Activated naive CD4-positive, alpha-beta T cell (primary cell): ENCODE measurements at places on chromosomes 2 and 18.

- no peak for DNase-seq
Measured at GRCh38 chr2:200658278-200658864, 72.6 kb downstream of the AOX1 start.

DNA sequence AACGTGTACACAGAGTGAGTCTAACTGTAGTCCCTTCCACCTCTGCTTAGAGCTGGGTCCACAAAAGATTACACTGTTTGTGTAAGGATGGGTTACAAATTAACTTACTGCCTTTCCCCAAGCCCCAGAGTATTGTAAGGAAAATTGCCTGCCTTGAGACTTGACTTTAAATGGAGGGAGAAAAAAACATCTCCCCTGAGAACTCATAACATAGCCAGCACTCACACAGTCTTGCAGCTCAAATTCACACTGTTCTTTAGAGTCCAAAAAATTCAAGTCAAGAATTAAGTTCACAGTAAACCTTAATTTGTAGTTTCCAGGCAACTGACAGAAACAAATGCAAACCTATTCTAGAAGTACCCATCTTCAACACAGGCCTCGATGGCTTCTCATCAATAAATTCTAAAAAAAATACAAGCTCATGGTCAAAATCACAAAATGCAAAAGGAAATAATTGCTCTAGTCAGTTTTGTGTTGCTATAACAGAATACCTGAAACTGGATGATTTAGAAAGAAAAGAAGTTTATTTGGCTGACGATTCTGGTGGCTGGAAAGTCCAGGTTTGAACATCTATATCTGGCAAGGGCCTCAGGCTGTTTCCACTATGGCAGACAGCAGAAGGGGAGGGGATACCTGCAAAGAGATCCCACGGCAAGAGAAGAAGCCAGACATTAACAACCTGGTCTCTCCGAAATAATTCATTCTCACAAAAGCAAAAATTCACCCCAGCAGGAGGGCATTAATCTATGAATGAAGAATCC lies 34.6 kb upstream of the TMEM17 start:
- no peak for DNase-seq

DNA sequence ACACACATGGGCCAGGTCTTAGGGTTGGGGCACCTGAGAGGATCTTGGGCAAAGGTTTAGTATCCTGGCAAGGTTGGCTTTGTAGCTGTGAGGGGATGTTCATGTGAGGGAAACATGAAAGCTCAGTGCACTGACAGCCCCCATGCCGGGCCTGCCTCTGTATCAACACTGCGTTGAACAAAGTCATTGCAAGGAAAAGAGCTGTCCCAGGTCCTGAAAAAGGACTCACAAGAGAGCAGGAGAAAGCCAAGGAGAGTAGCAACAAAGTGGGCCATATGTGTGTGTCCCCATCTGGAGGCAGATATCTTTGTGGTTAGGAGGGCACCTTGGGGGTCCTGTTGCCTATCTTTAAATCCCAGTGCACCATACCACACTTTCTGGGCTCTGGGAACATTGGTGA lies 237.8 kb upstream of the THSD7B start:
- DNase-seq, result no peak

DNA sequence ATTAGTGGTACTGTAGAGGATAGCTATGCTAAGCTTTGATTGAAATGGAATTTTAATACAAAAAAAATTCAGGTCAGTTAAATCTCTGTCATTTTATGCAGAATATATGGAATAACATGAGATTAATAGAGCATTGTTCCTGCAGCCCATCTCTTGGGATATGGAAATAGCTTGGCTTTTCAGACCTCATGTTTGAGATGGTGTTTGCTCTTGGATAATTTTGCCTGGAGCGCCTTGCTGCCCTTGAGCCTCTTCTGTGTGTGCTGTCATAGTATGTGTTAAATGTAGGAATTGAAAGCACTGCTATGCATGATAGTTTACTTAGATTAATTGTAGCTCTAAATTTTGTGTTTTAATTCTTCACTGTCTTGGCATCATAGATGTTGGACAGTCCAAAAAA lies 27.7 kb downstream of the GALNT1 start:
- DNase-seq, result no peak

DNA sequence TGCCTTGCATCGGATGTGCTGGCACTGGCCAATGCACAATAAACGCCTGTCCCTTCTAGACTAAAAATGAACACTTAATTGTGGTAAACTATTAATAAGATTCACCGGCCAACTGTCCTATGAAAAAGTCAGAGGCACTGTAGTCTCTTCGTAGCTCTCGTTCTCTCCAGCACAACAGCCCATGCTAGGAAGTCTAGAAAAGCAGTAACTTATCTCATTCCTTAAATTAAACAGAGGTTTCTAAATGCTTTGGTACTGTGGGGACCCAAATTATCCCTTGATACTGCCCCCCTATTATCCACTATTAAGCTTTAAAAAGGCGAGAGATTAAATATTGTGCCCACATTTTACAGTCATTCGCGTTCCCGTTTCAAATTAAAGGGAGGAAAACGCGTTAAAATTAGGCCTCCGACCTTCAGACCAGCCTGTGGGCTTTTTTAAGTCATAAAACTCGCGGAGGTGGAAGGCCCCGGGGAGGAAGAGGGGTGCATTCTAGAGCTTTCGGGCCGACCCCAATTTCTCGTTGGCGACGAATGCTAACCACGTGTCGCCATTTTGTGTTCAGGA lies 1.5 kb upstream of the PCBP1 start:
- DNase-seq, result no peak

- DNase-seq, result no peak
Measured at GRCh38 chr2:239940861-239941570, 84.1 kb downstream of the NDUFA10 start.

DNA sequence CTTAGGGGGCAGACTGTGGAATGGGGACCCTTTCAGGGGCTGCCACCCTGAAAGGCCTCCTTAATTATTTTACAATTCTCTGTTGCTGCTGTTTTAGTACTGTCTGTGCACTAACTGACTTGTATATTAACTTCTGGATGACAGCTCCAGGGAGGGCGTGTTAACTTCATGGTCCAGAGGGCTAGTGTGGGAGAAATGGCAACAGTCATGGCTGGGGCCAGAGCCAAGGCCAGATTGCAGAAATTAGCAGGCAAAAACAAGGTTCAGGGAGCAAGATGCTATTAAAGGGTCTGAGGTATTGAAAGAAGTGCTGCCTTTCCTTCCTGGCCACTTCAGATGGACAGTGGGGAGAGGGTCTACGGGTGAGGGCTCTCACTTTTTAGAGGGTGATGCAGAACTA lies 9.1 kb downstream of the WIPF1 start:
- no peak for DNase-seq

DNA sequence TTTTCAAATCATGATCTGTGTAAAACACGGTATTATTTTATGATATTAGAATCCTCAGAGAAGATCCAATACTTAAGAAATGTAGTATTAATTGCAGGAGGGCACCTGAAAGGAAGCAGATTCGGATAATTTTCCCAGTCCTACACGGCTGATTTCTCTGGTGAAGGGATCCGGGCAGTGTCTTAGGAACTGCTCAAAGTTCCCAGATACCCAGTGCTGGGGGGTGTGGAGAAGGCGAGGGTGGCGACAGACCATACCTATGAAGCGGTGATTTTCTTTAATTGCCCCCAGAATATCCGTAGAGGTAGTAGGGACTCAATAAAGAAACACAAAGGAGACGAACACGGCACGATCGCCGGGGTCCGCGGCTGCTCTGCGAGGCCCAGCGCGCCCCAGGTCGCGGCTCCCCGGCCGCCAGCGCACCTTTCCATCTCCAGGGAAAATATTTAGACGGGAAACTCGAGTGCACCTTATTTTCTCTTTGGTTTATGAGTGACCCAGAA lies 1.4 kb upstream of the SOX11 start:
- DNase-seq, result no peak

- no peak for DNase-seq
Measured at GRCh38 chr2:138658187-138658894, 121.8 kb downstream of the NXPH2 start.

GRCh38 chr18:58756596-58757240 lies 85.5 kb downstream of the MALT1 start:
- DNase-seq, result no peak

GRCh38 chr2:238967031-238967977 lies 119.4 kb downstream of the TWIST2 start:
- no peak for DNase-seq

DNA sequence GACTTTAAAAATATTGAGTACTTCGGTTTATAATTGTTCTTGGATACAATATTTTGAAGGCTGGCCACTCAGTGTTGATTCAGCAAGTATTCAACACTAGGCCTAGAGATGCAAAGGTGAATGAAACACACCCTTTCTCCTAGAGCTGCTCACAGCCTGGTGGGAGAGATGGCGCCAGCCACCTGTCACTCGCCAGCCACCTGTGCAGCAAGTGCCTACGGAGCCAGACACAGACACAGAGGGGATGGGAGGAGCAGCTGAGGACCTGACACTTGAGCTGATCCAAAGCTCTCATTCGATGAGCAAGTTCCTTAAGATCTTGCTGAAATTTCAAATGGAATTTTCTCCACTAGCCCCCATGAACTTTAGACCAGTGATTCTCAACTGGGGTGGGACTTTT lies 151.1 kb upstream of the RIOK3 start:
- no peak for DNase-seq

DNA sequence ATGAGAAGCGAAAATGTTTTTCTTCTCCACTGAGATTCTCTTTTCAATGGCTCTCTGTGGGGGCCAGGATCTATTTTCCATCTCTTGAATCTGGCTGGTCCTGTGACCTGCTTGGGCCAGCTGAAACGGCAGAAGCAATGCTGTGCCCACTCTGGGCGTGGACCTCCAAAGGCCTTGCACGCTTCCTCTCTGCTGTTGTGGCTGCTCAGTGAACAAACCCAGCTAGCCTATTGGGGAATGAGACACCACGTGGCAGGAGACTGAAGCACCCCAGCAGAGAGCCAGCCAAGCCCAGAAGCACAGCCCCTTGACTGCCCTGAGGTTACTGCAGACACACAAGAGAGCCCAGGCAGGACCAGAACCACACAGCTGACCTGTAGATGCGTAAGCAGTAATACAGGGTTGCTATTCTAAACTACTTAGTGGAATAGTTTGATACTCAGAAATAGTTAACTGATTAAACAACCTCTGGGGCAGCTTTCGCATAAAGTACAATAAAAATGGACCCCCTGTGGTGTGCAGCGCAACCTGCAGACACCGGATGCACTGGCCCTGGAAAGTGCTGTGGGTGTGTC lies 221.7 kb upstream of the SH3BP4 start:
- DNase-seq, result no peak

GRCh38 chr18:10453806-10454680 lies at the start of gene APCDD1:
Gene APCDD1 (plus strand): TSS chr18:10454635. CDS start chr18:10454982, 347 bp downstream.
- DNase-seq, result no peak

GRCh38 chr2:43100362-43100882 lies 126.0 kb downstream of the ZFP36L2 start:
- DNase-seq, result no peak

DNA sequence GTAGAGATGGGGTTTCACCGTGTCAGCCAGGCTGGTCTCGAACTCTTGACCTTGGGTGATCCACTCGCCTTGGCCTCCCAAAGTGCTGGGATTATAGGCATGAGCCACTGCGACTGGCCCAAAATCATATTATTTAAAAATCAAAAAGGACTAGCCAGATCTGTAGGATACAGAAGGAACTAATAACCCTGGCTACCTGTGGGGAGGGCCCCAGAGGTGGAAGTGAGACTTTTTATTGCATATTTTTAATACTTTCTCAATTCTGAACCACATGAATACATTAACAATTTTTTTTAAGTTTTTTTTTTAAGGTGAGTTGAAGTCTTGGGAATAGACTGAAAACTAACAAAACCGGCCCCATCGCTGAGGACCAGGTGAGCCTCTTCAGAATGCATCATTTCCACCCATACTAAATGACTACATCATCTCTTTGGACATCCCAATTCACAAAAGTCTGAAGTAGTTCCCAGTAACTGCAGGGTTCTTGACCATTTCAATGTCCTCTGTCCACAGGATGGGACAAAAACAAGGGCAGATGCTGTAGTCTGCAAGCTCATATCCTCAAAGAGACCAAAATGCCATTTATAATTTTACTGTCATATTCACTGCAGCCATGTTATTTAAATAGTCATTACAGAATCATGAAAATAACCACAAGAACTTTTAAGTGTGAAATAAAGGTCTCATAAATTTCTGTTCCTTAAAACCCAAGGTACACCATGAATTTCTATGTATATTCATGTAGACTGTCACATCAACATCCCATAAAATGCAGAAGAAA lies 21.4 kb downstream of the RPL31 start:
- no peak for DNase-seq

GRCh38 chr18:67553437-67553836 lies 36.9 kb upstream of the DSEL start:
- DNase-seq, result no peak

DNA sequence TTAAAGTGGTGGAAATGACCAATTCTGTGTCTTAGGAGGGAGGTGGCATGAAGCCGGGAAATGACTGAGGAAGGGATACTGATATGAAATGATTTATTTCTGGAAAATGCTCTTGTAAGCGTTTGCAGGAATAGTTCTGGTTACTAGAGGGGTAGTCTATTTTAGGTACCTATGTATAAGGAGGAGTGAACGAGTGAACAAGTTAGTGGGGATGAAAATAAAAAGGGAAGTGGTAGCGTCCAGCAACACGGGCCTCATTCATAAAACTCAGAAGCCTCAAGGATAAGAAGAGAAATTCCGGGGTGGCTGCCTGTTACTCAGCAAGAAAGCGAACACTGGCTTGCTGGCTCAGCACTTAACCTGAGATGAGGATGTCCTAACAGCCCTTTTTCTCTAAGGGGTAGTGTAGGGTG lies 303.3 kb downstream of the NCKAP5 start:
- no peak for DNase-seq

DNA sequence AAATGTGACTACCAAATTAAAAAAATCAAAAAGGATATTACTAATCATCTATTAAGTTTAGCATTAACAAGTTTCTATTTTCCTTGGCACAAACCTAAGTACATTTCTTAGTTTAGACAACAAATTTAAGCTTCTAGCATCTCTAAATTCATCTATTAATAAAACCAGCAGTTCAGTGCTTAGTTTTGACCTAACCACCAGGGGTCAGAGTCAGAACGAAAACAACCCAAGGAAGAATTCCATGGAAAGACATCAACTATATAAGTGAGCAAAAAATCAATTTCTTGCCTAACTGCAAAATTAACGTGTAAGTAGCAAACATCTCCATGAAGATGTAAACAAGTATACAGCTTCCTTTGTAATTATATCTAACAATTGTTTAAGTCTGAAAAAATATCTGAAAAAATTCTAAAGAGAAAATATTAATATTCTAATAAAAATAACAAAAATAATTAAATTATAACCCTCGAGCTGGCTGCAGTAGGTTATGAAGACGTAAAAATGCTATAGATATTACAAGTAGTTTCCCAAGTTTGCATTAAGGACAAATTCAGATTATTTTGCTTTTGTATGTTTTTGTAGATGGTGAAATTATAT lies 83.7 kb downstream of the CERKL start:
- DNase-seq, result no peak

- DNase-seq, result no peak
Measured at GRCh38 chr2:23394700-23395099, 9.7 kb downstream of the KLHL29 start.
